ENCODE measurements at places on chromosomes 6 and 20. TPM values are rescaled to one million over a fixed set of nuclear protein-coding genes. Genes with fewer than 3 reads are reported as not detected.

The MAP7 gene
- 38.5 TPM for total RNA-seq

DNA sequence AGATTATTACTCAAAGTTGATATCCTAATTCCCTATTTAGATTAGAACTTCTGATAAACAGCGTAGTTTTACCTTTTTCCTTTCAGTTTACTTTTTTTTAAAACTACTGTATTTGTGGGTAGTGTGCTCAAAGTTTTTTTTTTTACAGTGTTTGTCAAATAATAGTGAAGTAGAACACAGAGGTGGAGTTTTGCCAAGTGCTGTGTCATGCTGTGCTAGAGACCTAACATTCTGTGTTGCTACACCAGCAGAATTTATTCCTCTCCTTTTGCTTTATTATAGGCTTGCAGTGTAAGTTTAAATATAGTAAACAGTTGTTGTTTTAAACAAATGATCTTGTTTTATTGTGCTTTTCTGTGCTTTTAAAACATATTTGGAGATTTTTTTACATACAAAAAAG is 125.4 kb downstream of the HIVEP1 start:
- peak; percentile 73 for DNase-seq

DNA sequence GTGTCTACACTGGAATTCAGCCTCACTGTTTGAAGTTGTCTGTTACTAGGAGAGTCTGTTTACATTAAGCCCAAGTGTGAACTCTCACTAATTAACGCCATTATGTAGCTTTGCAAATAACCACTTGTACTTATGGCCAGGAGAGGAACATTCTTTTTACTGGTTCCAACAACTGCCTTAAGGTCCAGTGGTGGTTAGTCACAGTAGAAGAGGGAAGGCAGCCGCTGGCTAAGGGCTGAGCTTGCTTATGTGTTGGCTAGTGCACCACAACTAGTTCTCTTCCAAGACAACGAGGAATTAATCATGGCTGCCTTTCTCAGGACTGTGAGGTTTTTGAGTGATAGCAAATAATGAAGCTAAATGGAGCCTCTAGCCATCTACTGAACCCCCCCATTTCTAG is 14.9 kb upstream of the SLC22A23 start:
- DNase-seq, result no peak

The C20orf202 gene
- 1.7 TPM for total RNA-seq

The HAO1 gene
- 0.16 TPM for total RNA-seq

DNA sequence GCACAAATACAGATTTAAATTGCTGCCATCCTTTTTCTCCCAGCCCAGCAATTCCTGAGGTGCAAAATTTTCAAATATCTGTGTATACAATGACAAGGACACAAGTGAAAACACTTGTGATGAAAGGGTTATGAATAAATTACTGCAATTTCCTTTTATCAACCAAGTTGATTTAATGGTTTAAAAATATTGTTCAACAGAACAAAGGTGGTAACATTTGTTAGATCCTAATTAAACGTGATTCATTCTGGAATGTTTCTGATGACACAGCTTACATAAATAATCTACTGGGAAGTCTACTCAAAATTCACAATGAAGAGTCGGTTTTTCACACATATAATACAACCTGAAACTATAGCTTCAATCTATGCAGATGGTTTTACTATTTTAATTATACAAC is 17.1 kb downstream of the B4GALT5 start:
- no peak for DNase-seq

The STMND1 gene
- 22.1 TPM for total RNA-seq

DNA sequence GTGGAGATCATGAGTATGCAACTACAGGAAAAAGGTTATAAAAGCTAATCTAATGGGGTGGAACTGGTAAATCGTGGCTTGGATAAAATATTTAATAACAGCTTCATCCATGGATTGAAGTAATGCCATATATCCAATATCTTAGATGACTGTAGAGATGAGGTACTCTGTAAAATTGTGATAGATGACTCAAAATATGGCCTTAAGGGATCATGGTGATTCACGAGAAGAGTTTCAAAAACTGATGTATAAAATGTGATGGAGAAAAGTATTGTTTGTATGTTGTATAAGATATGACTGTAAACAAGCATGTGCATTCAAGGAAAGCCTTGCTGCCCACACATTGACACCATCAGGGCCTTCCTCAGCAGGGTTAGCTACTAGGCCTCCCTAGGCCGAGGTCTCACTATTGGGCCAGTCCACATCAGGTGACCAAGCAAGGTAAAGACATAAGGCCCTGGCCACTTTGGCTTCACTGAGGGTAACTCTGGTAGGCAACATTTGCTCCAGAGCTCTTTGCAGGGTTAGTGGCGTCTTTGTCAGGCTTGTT is 17.7 kb upstream of the CCN6 start:
- no peak for DNase-seq

GRCh38 chr6:83510791-83511190 is 1.5 kb upstream of the PRSS35 start:
- DNase-seq, result no peak

DNA sequence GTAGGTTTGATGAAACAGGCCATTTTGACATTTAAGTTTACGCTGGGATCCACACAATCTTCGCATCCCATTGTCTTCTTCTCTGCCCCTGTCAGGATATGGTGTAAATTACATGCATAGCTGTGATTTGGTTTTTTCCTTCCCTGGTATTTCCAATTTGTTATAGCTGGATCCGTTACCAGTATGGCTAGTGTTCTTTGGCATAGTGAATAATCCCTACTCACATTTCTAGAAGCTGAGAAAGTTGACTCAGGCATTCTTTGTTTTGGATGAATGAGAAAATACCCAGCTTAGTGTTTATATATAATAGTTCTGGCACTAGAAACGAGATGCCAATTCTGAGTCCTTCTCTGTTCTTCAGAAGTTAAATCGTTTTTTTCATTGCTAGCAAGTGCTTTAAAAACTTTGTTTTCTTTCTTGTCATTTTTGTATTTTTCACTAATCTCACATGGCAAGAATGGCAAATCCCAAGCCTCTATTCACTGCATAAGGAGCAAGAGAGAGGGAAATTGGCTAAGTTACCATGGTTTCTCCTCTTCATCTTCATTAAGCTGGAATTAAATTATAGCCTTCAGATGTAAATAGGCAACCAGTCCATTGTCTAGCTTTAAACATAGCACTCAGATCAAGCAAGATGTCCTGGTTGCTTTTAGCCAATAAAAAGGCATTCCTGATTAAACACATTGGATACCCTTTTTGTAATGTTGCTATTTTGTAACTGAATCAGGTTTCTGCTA is 91.9 kb upstream of the LAMP5 start:
- DNase-seq, result no peak

The SPTLC3 gene
- 9.8 TPM for total RNA-seq

- DNase-seq, result peak; percentile 11
Measured at GRCh38 chr20:25275813-25276532, 28.1 kb downstream of the PYGB start.

The ASIP gene
- total RNA-seq, result not detected

GRCh38 chr20:4161401-4162251 is 146.3 kb upstream of the RNF24 start:
- DNase-seq, result no peak

DNA sequence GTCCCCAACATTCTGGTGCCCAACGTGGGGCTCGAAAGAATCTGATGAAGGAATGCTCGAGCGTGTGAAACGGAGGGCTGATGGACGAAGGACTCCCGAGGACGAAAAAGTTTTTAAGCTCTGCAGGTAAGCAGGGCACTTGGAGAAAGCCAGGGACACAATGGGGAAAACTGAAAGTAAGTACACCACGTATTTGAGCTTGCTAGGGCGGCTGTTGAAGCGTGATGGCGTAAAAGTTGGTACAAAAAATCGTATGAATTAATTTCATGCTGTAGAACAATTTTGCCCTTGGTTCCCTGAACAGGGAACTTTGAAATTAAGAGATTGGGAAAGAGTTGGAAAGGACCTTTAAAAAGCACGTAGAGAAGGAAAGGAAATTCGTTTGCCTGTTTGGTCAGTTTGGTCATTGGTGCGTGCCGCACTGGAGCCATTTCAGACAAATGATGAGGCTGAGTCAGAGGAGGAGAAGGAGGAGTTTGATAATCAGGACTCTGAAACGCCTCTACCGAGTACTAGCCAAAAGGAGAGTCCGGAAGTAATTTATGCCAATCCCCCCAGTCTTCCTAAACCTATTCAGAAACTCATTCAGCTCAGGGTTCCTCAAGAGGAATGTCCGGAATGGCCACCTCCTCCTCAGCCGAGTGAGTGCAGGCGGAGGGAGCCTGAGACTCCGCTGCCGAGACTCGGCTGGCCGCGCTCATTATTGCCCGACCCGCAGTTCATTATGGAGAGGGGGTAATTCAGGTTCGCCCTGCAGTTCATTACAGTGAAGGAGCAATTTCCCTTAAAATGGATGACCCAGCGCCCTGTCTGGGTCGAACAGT is 59.2 kb upstream of the PRSS16 start:
- DNase-seq, result peak; percentile 72

- no peak for DNase-seq
Measured at GRCh38 chr20:37413379-37413778, 67.4 kb downstream of the SRC start.

Data from testis (tissue), 5 donors.